ENCODE measurements at places on chromosomes 6 and 20. TPM values are rescaled to one million over a fixed set of nuclear protein-coding genes. Genes with fewer than 3 reads are reported as not detected.
A peak's percentile ranks its signal among the peaks of the same experiment; 100 is the strongest.

DNA sequence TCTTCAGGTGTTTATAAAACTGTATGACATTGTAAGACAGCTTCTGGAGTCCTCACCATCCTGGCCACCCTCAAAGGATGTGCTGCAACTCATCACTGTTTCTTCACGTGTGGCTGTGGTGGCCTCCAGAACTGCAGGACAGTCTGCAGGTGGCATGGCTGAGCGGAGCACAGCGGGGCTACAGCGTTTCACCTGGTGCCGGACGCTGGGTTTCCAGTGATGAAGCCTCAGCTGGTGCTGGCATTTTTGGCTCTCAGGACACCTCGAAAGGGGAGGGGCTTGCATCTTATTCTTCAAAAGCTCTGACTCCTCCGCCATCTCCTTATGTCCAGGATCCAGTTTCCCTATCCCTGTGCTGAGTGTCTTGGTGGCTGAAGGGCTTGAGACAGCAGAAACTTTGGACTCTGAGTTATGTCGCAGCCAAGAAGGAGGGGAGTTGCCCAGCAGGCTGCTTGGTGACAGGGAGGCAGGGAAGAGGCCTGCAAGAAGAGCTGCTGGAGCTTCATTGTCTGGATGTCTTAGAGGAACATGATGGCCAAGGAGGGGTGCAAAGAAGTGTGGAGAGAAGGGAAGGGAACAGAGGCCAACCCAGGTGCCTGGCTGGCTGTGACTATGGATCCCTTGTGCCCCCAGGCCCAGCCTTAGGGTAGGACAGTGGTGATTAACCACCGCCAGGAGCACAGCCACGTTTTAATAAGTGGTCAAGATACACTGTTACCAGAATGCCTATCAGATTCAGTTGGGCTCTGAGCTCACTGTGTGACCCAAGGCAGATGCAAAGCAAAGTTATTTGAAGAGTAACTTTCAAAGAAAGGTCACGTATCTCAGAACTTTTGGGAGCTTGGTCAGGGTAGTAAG lies 58.7 kb downstream of the GTF2H5 start:
- no peak for DNase-seq

SLC2A10 gene
- total RNA-seq = 15.1 TPM

GRCh38 chr20:52809003-52809402 lies 163.2 kb upstream of the TSHZ2 start:
- DNase-seq = no peak

SLC35F1 gene
- total RNA-seq = 0.47 TPM

BMP2 gene
- total RNA-seq = 2.7 TPM

ULBP1 gene
- total RNA-seq = 1.2 TPM

- no peak for DNase-seq
Observed at GRCh38 chr20:52746190-52746589, 226.0 kb upstream of the TSHZ2 start.

TSPYL4 gene
- total RNA-seq = 38.6 TPM

DNA sequence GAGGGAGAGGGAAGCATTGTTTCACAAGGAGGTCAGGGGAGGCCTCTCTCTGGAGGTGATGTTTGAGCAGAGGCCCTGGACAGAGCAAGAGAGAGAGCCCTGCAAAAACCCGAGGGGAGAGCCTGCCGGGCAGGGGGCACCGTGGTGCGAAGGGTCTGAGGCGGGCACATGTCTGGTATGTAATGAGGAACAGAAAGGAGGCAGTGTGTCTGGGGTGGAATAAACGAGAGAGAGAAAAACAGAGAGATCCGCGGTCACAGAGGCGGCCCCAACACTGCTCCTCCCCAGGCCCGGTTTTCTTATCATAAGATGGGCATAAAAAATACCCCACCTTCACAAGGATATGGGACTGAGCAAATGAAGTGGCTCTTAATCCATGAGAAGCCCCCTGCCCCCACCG lies 119.2 kb downstream of the PREX1 start:
- no peak for DNase-seq

PLCB1 gene
- total RNA-seq = 3.6 TPM

DNA sequence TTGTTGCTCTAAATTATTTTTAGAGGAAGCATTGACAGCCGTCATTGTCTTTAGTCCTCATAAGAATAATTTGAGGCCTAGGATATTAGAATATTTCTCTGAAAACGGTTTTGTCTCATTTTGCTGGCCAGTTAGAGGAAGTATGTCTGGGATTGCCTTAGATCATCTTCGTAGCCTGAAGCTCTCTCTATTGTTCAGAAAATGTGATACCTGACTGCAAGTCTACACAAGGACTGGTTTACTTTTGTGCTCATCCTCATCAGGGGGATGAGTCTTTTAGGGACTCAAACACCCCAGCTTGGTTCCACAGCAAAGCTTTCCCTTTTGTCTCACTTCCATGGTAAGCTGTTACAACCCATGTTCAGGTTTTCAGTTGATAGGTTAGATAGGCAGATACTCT lies 141.8 kb downstream of the FARS2 start:
- no peak for DNase-seq

DNA sequence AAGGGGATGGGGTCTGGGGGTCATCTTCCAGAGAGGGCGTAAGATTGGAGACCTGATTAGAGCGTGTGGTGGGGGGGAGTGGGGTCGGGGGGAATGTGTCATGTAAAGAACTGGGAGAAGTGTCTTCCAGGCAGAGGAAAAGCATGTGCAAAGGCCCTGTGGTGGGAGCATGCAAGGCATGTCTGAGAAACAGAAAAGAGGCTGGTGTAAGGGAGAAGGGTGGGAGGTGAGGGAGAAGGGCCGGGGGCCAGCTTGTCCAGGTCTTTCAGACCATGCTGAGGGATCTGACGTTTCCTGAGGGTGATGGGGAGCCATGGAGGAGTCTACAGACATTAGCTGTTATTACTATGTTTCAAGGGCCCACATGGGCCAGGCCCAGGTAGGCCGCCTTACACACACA lies 30.4 kb upstream of the FKBP1A start:
- no peak for DNase-seq

- DNase-seq = no peak
Observed at GRCh38 chr6:3359101-3359752, 97.6 kb downstream of the SLC22A23 start.

TREML2 gene
- not detected for total RNA-seq

- peak; percentile 62 for DNase-seq
Observed at GRCh38 chr20:2840967-2841531, 504 bp downstream of the VPS16 start.

GRCh38 chr20:40612247-40612646 lies 76.8 kb downstream of the MAFB start:
- DNase-seq = no peak

DNA sequence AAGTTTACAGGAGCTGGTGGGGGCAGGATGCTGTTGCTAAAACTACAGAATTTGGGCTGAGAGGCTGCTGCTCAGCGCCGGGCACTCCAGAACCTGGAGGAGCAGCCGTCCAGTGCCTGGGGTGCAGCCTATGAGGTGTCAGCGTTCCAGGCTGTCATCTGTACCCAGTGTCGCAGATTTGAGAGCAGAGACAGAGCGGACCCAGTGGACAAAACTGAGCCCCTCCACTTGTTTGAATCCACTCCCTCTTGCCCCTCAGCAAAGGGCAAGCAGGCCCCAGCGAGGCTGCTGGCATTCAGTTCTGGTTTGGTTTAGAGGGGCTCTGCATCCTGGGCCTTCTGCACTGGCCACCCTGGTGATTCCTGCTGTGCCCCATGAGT lies 144.3 kb downstream of the TBC1D7 start:
- DNase-seq = no peak

AMD1 gene
- 61.0 TPM for total RNA-seq

- DNase-seq = no peak
Observed at GRCh38 chr6:48782225-48782624, 671.2 kb upstream of the PTCHD4 start.

DNA sequence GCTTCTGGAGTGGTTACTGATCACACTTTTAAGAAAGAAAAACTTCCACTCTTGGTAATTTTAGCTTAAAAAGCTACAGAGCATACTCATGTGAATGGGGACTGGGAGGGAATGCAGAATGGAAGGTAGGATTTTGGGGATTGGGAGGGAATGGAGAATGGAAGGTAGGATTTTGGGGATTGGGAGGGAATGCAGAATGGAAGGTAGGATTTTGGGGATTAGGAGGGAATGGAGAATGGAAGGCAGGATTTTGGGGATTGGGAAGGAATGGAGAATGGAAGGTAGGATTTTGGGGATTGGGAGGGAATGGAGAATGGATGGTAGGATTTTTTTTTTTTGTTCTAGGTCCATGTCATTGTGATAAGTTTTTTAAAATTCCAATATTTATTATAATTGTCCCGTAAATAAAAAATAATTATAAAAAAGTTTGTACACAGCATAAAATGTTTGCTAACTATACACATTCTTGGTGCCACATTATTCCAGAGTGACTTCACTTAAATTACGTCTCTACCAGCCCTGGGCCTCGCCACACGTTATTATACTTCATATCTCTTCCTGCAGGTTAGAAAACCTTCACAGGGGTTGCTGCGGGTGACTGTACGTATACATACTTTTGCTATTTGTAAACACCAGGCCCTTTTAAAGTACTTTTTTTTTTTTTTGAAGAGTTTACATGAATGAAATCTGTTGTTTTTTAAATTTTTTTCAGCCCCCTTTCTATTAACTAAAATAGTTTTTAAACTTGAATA lies 127.3 kb downstream of the TIAM2 start:
- no peak for DNase-seq

Measured in ovary (tissue), 10 donors.